Midbrain (tissue), 1 donor: ENCODE measurements at places on chromosomes 3 and 15.

GRCh38 chr15:96366526-96366877 lies 36.0 kb downstream of the NR2F2 start:
- DNase-seq, result no peak

- DNase-seq, result no peak
These were observed 2.2 kb downstream of the TGFBR2 start for GRCh38 chr3:30608598-30608947.

DNA sequence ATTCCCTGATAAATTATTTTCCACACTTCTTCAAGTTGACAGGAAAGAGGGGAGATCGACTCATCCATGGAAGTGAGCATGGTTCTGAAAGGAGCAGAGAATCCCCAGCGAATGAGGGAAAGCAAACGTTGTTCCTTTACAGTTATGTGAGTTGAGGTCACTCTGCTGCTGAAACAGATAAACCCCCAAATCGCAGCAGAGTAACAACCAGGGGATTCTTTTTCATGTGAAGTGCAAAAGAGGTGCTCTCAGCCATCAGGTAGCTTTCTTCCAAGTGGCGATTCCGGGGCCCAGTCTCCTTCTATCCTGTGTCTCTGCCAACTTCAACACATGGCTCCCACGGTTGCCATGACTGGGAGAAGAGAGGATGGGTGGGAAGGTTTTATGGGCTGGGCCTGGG lies 28.2 kb downstream of the MEX3B start:
- no peak for DNase-seq

GRCh38 chr3:124769462-124769861 lies 39.2 kb downstream of the UMPS start:
- DNase-seq, result no peak

DNA sequence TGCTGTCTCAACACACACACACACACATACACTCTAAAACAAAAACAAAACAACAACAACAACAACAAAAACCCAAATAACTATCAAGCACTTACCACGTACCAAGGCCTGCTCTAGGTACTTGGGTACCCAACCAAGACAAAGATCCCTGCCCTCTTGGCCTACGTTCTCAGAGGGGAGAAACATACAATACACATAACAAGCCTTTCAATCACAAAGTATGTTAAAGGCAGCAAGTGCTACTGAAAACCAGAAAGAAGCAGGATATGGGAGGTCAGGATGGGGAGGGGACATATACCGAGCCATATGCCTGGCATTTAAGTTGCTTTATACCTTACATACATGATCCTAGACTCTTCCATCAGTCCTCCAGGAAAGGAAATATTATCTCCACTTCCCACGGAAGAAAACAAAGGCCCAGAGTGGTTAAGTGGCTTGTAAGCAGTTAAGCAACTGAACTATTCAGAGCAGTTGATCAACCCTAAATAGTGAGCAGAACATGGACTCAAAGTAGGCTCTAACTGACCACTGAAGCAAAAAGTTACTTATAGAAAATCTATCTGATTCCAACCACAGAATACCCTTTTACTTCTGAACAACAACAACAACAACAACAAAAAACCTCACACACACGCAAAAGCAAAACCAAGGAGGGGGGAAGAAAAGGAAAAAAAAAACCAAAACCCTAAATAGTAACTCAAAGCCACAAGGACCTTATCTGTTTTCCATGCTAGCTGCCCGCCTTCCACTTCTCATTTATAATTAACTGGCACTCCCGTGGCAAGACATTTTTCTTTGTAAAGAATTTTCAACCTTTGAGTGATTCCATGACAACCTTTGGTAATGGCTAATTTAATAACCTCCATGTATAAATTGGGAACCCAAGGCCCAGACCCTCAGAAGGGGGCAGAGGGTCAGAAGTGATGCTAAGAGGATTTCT lies 21.0 kb downstream of the PRICKLE2 start:
- DNase-seq, result no peak
